ENCODE measurements at places on chromosomes 2 and 18.

DNA sequence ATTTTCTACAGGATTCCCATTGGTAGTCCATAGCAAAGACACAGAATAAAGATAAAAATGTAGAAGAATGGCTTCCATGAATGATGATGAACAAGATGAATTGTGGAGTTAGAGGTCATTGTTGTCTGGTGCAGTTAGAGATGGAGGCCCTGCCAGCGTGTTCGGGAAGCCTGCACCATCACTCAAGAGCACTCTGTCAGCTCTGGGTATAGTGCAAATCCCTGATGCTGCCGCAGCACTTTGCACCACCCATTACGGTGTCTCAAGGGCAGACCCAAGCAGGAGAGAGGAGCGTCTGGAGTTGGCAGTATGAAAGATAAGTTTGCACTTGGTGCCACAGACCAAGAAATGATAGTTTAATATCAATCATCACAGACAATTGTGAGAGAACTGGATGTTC, 181.6 kb upstream of the CHST9 start:
- no peak for DNase-seq

GRCh38 chr2:28247290-28247689, 145.4 kb upstream of the FOSL2 start:
- DNase-seq: peak; percentile 63

DNA sequence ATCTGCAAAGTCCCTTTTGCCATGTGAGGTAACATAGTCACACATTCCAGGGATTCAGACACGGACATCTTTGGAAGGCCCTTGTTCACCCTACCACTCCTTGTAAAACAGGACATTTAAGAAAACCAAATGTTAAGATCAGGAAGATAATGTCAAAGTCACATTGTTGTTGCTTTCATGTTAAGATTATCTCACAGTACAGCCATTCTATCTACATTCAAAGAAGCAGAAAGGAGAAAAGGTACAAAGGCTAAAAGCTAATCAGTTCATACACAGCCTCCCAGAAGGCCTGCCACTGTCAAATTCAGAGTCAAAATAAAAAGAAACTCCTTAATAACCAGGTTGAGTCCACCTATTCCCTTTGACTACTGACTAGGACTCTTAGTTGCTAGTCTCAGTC, 573.7 kb downstream of the ARHGAP15 start:
- DNase-seq: no peak

- peak; percentile 25 for DNase-seq
These were observed 128.5 kb downstream of the EPHA4 start for GRCh38 chr2:221443645-221444044.

DNA sequence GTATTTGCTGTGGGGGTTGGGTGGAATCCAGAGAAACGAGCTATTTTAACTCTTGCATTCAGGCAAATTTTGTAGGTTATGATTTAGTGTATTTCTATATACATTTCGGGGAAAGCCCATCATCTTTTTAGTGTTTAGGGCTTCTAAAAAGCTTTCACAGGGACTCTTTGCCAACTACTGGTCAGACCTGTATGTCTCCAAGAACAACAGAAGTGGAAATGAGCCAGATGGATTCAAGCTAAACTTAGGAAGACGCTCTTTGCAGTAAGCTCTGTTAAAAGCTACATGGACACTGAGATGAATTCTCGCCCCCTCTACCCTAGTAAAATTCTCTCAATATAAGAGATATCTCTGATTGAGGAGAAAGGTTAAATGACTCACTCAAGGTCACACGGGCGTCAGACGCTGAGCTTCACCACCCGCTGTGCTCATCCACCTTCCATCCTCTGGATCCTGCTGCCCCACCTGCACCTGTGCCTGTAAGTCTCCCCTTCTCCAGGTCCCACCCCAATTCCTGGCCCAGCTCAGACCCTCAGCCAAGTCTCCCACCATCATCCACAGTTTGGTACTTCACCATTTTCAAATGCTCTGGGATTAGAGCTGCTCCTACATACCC, 85.6 kb downstream of the MARCHF4 start:
- peak; percentile 25 for DNase-seq

GRCh38 chr2:133247631-133248030, 320.6 kb downstream of the NCKAP5 start:
- no peak for DNase-seq

Data from fibroblast of mammary gland (primary cell).